ENCODE measurements at places on chromosomes 16 and 17.

GRCh38 chr16:75787440-75787839, 61.1 kb upstream of the CPHXL start:
- no peaks in the 10 kb centered on the region for H3K36me3 ChIP-seq
- DNase-seq = no peak
- no peak overlapping the region for H3K4me3 ChIP-seq
- peaks cover 2% of the 10 kb centered on the region for H3K27me3 ChIP-seq
- H3K27ac ChIP-seq = no peak overlapping the region
- H3K4me1 ChIP-seq = no peaks in the 10 kb centered on the region

DNA sequence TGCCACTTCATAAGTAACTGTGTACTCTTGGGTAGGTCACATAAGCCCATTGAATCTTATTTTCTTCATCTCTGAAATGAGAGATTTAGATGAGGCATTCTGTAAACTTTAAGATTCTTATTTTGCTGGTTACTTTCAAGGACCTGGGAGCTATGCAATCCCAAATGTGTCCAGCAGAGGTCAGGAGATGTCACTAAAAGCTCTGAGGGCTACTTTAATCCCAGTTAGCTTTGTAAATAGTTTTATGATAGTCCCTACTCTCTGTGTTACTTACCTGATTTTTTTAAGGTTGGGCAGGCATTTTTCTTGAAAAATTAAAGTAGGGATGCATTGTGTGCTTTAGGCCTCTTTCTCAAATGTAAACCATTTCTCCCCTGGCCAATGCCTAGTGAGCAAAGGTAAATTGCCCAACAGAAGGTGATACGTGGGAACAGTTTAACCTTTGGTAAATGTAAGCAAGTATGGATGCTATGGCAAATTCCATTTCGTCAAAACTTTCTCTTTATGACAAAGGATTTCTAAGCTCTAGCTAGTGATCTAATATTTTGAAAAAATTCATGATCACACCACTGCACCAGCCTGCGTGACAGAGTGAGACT, 57.1 kb upstream of the WSB1 start:
- H3K4me1 ChIP-seq = no peaks in the 10 kb centered on the region
- H3K27ac ChIP-seq = no peak overlapping the region
- no peak overlapping the region for H3K4me3 ChIP-seq
- no peak for DNase-seq
- H3K36me3 ChIP-seq = no peaks in the 10 kb centered on the region

GRCh38 chr16:2335286-2335895, 5.1 kb downstream of the ABCA3 start:
- no peaks in the 10 kb centered on the region for H3K4me1 ChIP-seq
- no peak overlapping the region for H3K27ac ChIP-seq
- no peak overlapping the region for H3K4me3 ChIP-seq
- DNase-seq = no peak

- no peaks in the 10 kb centered on the region for H3K4me1 ChIP-seq
- H3K36me3 ChIP-seq = no peaks in the 10 kb centered on the region
- DNase-seq = no peak
- no peaks in the 10 kb centered on the region for H3K27me3 ChIP-seq
- no peak overlapping the region for H3K4me3 ChIP-seq
Measured at GRCh38 chr17:77516902-77517301, 376.1 kb downstream of the SEC14L1 start.

- no peaks in the 10 kb centered on the region for H3K4me1 ChIP-seq
- no peak overlapping the region for H3K4me3 ChIP-seq
- no peaks in the 10 kb centered on the region for H3K27me3 ChIP-seq
- peak; percentile 25 for DNase-seq
Measured at GRCh38 chr16:63361032-63361624, 1324.9 kb upstream of the CDH8 start.

DNA sequence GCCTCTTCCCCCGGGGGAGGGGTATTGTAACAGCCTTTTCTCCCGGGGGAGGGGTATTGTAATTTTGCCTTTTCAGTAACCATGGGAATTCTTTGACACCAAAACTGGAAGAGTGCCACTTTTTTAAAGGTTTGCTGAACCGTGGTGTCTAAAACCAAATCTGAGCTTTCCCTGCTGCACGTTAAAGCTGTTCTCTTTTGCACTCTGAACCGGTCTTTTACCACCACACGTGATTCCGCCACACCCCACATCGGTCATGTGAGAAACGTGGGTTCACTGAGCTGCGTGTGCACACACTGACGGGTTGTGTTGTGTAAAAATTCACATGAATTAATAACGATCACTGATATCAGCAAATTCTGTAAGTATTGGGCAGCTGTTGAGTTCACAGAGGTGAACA, 9.2 kb upstream of the ACSF3 start:
- H3K4me1 ChIP-seq = no peaks in the 10 kb centered on the region
- H3K27ac ChIP-seq = no peak overlapping the region
- no peaks in the 10 kb centered on the region for H3K36me3 ChIP-seq
- no peaks in the 10 kb centered on the region for H3K27me3 ChIP-seq
- DNase-seq = no peak

DNA sequence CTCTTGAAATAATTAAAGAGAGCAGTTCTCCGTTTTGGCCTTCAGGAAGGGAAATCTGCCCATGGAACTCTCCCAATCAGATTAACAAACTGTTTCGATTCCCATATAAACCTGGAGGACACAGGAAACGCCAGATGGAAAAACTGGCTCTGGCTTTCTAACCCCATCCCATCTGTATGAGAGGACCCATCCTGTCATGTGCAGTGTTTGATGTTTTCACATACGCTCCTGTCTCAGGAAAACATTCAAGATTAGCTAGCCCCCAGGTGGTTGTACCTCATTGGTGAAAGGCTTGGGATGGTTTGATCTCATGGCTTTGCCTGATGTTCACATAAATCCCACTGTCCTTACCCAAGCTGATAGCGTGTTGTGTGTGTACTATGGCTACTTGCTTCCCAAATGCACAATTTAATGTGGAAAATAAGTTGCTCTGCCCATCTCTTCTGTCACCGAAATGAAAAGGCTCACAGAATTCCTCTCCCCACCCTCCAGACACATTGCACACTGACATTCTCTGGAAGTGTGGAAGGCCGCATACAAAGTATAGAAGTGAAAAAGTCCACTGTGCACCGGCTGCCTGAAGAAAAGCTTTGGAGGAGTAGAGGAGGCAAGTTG, 18.2 kb upstream of the ERN1 start:
- no peak for DNase-seq
- H3K27me3 ChIP-seq = no peaks in the 10 kb centered on the region
- H3K36me3 ChIP-seq = peaks cover 12% of the 10 kb centered on the region
- no peak overlapping the region for H3K27ac ChIP-seq

DNA sequence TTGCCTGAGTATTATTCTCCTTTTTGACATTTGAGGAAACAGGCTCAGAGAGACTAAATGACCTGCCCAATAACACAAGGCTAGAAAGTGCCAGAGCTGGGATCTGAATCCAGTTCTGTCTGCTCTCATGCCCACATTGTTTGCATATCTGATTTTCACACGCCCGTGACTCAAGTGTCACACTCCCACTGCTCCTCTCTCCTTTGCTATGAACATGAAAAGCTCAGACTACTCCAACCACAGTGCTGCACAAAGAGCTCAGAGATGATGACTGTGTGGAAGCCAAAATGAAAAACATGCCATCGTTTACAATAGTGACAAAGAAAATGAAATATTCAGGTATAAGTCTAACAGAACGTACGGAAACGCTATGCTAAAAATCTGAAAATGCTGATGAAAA, 107.9 kb downstream of the SMG6 start:
- peaks cover 13% of the 10 kb centered on the region for H3K36me3 ChIP-seq
- H3K4me1 ChIP-seq = peaks cover 50% of the 10 kb centered on the region
- peak overlapping the region; percentile 3 for H3K27ac ChIP-seq
- DNase-seq = no peak

- H3K4me3 ChIP-seq = no peak overlapping the region
- no peaks in the 10 kb centered on the region for H3K4me1 ChIP-seq
- DNase-seq = no peak
- no peak overlapping the region for H3K27ac ChIP-seq
- H3K36me3 ChIP-seq = no peaks in the 10 kb centered on the region
Measured at GRCh38 chr16:77553130-77553529, 118.3 kb upstream of the ADAMTS18 start.

DNA sequence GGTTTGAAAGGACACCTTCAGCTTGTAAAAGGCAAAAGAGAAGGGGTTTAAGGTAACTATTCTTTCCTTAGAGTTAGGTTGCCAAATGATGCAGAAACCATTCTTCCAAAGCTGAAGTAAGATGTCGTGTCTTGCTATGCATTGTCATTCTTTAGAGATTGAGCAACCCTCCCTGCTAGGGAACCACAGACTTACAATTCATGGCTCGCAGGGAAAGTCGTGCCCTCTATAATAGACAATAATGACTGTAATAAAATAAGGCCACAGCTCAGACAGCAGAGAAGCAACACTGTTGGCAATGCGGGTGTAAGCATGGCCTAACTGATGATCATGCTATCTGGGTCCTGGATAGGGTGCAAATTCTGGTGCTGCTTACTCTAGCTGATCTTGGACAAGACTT, 129.6 kb upstream of the CDH13 start:
- H3K4me1 ChIP-seq = no peaks in the 10 kb centered on the region
- H3K27ac ChIP-seq = no peak overlapping the region
- H3K4me3 ChIP-seq = no peak overlapping the region
- no peaks in the 10 kb centered on the region for H3K27me3 ChIP-seq

DNA sequence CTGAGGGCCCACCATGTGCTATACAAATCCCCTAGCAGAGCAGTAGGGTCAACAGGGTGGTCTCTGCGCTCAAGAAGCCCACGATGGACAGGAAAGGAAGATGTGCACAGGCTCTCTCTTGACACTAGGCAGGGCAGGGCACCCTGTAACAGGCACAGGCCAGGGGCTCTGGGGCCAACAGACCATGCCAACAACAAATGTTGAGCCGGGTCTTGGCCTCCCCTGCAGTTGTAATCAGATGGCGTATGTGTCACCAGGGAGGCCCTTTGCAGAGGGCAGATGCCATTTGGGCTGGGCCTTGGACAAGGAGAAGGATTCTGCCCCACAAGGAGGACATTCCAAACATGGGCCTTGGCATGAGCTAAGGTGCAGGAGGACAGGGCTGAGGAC, 5.3 kb downstream of the TRPV1 start:
- H3K4me3 ChIP-seq = no peak overlapping the region
- peaks cover 8% of the 10 kb centered on the region for H3K36me3 ChIP-seq
- no peak for DNase-seq

DNA sequence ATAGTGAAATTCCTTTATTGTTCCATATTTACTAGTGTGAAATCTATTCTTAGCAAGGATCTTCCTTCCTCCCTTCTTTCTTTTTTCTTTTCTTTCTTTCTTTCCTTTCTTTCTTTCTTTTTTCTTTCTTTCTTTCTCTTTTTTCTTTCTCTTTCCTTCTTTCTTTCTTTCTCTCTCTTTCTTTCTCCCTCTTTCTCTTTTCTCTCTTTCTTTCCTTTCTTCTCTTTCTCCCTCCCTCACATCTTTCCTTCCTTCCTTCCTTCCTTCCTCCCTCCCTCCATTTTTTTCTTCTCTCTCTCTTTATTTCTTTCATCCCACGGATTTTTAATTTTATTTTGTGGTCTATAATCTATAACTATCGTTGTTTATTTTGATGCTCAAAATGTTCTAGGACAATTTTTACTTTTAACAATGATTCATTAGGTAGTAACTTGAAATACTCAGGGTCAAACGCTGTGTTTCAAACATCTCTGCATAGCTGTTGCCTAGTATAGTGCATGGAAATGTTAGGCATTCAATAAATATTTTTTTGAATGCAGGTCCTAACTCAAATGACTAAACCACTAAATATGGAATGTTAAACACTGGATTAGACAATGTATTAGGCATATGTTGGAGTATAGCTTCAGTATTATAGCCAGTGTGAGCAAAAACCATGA, 178.3 kb downstream of the MAP2K6 start:
- no peak for DNase-seq
- H3K27me3 ChIP-seq = no peaks in the 10 kb centered on the region
- no peaks in the 10 kb centered on the region for H3K36me3 ChIP-seq
- H3K4me3 ChIP-seq = no peak overlapping the region
- no peak overlapping the region for H3K27ac ChIP-seq

DNA sequence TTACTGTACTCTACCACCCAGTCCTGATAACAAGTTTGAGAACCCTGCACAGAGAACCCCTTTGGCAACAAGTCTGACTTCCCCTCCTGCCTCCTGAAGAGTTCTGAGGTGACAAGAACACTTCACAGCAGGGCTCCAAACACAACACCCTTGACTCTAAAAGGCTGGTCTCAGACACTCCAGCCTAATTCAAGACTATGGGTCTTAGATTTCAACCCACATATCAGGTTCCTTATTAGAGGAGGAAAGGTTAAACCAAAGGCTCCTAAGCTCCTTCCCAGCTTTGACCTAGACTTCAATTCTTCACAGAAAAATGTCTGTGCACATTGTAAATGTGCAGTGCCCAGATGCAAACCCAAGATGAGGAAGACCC, 23.0 kb downstream of the RANBP10 start:
- no peak overlapping the region for H3K27ac ChIP-seq
- H3K36me3 ChIP-seq = peaks cover 9% of the 10 kb centered on the region
- H3K4me1 ChIP-seq = peaks cover 39% of the 10 kb centered on the region
- DNase-seq = no peak
- H3K4me3 ChIP-seq = no peak overlapping the region

DNA sequence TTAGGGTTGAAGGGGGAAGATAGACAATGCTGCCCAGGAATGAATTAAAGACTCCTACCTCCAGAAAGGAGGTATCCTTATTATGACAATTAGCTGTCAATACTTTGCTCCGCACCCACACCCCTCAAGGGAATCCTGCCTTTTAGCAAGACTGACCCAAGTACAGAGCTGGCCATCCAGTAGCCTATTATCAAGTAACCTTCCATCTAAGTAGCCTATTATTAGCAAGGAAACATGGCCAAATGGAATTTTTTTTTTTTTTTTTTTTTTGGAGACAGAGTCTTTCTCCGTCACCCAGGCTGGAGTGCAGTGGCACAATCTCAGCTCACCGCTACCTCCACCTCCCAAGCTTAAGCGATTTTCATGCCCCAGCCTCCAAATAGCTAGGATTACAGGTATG, 161.3 kb downstream of the PMP22 start:
- H3K36me3 ChIP-seq = no peaks in the 10 kb centered on the region
- DNase-seq = no peak
- no peaks in the 10 kb centered on the region for H3K27me3 ChIP-seq
- H3K4me1 ChIP-seq = no peaks in the 10 kb centered on the region
- H3K4me3 ChIP-seq = no peak overlapping the region

GRCh38 chr16:79598348-79599181, 2.0 kb downstream of the MAF start:
- peak overlapping the region; percentile 40 for H3K4me3 ChIP-seq
- no peak for DNase-seq
- peaks cover 38% of the 10 kb centered on the region for H3K27me3 ChIP-seq
- no peaks in the 10 kb centered on the region for H3K36me3 ChIP-seq

- no peaks in the 10 kb centered on the region for H3K4me1 ChIP-seq
- H3K27me3 ChIP-seq = no peaks in the 10 kb centered on the region
- H3K27ac ChIP-seq = no peak overlapping the region
- DNase-seq = no peak
Measured at GRCh38 chr17:48261297-48261880, 153.8 kb downstream of the SNX11 start.

DNA sequence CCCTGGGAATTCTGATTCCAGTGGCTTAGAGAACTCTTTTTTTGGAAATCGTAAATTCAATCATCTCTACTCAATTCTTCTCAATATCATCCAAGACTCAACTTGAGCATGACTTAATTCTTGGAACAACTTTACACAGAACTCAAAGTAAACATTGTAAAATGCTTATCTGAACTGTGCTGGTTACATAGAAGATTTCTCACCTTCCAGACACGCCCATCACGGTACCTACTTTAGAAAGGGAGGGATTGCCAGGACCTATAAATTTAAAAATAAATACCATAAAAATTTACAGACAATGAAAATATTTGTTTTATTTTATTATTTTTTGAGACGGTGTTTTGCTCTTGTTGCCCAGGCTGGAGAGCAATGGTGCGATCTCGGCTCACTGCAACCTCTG, 26.5 kb downstream of the MAP1LC3B start:
- no peak overlapping the region for H3K4me3 ChIP-seq
- no peak for DNase-seq
- H3K36me3 ChIP-seq = peaks cover 16% of the 10 kb centered on the region
- H3K27me3 ChIP-seq = no peaks in the 10 kb centered on the region

Data from thymus (tissue), 14 donors.